ENCODE measurements at places on chromosomes 16 and 17. TPM values are rescaled to one million over a fixed set of nuclear protein-coding genes. Genes with fewer than 3 reads are reported as not detected.
A peak's percentile ranks its signal among the peaks of the same experiment; 100 is the strongest.

GRCh38 chr17:68298601-68299000 is 7.3 kb downstream of the ARSG start:
- DNase-seq = no peak
- peaks cover 39% of the 10 kb centered on the region for H3K4me1 ChIP-seq
- H3K27ac ChIP-seq = no peak overlapping the region
- no peaks in the 10 kb centered on the region for H3K27me3 ChIP-seq
- H3K4me3 ChIP-seq = no peak overlapping the region

GRCh38 chr17:77615703-77616253 is 342.7 kb upstream of the TNRC6C start:
- peaks cover 20% of the 10 kb centered on the region for H3K4me1 ChIP-seq
- no peaks in the 10 kb centered on the region for H3K36me3 ChIP-seq
- H3K27me3 ChIP-seq = no peaks in the 10 kb centered on the region
- DNase-seq = no peak
- no peak overlapping the region for H3K27ac ChIP-seq
- no peak overlapping the region for H3K4me3 ChIP-seq

- peaks cover 43% of the 10 kb centered on the region for H3K36me3 ChIP-seq
- H3K27ac ChIP-seq = peak overlapping the region; percentile 97
- H3K4me3 ChIP-seq = peak overlapping the region; percentile 83
- H3K27me3 ChIP-seq = no peaks in the 10 kb centered on the region
- H3K4me1 ChIP-seq = peaks cover 46% of the 10 kb centered on the region
Measured at GRCh38 chr16:74666010-74666421, 661 bp downstream of the RFWD3 start.

GRCh38 chr17:49482144-49482817 is 12.8 kb upstream of the NGFR start:
- no peak overlapping the region for H3K27ac ChIP-seq
- H3K4me1 ChIP-seq = peaks cover 4% of the 10 kb centered on the region
- H3K4me3 ChIP-seq = no peak overlapping the region
- H3K36me3 ChIP-seq = no peaks in the 10 kb centered on the region
- peaks cover 36% of the 10 kb centered on the region for H3K27me3 ChIP-seq

GRCh38 chr17:71438631-71439146 is 682.1 kb upstream of the SOX9 start:
- H3K4me1 ChIP-seq = no peaks in the 10 kb centered on the region
- no peak overlapping the region for H3K4me3 ChIP-seq
- H3K27me3 ChIP-seq = no peaks in the 10 kb centered on the region
- no peak for DNase-seq
- no peaks in the 10 kb centered on the region for H3K36me3 ChIP-seq

DNA sequence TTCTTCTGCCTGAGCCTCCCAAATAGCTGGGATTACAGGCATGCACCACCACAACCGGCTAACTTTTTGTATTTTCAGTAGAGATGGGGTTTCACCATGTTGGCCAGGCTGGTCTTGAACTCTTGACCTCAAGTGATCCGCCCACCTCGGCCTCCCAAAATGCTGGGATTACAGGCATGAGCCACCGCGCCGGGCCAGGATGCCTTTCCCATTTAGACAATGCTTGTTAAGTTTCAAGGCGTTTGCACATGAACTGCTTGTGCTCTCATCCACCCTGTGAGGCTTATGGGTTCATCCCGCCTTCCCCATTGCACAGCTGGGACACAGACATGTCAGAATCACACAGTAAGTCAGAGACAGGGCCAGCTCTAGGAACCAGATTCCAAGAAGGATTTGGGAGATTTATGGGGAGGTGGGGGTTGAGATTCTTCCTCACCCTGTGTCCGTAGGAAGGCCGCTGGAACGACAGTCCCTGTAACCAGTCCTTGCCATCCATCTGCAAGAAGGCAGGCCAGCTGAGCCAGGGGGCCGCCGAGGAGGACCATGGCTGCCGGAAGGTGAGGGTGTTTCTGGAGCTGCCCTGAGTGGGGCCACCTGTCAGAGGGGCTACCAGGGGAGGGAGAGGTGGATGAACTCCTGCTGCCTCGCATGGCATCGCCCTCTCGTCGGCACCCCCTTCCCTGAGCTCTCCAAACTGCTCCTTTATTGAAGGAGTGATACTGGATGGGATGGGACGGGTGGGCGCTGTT is 46.3 kb downstream of the MRC2 start:
- peaks cover 2% of the 10 kb centered on the region for H3K36me3 ChIP-seq
- no peak overlapping the region for H3K4me3 ChIP-seq
- no peaks in the 10 kb centered on the region for H3K27me3 ChIP-seq
- DNase-seq = no peak
- H3K27ac ChIP-seq = no peak overlapping the region

- no peak for DNase-seq
- peaks cover 5% of the 10 kb centered on the region for H3K4me1 ChIP-seq
- H3K27me3 ChIP-seq = no peaks in the 10 kb centered on the region
- peak overlapping the region; percentile 26 for H3K27ac ChIP-seq
- H3K4me3 ChIP-seq = no peak overlapping the region
Measured at GRCh38 chr16:2253293-2253692, 1.9 kb upstream of the ECI1 start.

The TNFSF12 gene
- 10.9 TPM for total RNA-seq

GRCh38 chr17:67585077-67585602 is 132.6 kb upstream of the NOL11 start:
- H3K27me3 ChIP-seq = no peaks in the 10 kb centered on the region
- DNase-seq = no peak
- H3K27ac ChIP-seq = no peak overlapping the region
- H3K4me1 ChIP-seq = peaks cover 3% of the 10 kb centered on the region

The GPR139 gene
- not detected for total RNA-seq

The TCAP gene
- total RNA-seq = 0.82 TPM

DNA sequence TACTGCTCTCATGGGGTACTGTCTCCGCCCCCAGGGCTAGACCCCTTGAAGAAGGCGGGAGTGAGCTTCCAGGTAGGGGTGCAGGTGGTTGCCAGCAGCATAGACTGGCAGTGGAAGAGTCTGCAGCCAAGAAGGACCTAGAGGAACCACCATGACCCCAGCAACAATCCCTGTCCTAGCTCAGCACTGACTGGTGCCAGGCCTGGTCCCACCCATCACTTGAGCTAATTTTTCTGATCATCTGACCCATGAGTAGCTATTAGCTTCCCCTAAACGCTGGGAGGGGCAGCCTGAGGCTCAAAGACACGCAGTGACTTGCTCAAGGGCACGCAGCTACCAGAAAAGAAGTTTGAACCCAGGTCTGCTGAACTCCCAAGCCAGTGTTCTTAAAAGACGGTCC is 945 bp downstream of the PRM3 start:
- no peaks in the 10 kb centered on the region for H3K27me3 ChIP-seq
- H3K27ac ChIP-seq = no peak overlapping the region
- no peaks in the 10 kb centered on the region for H3K4me1 ChIP-seq
- no peaks in the 10 kb centered on the region for H3K36me3 ChIP-seq
- H3K4me3 ChIP-seq = no peak overlapping the region

DNA sequence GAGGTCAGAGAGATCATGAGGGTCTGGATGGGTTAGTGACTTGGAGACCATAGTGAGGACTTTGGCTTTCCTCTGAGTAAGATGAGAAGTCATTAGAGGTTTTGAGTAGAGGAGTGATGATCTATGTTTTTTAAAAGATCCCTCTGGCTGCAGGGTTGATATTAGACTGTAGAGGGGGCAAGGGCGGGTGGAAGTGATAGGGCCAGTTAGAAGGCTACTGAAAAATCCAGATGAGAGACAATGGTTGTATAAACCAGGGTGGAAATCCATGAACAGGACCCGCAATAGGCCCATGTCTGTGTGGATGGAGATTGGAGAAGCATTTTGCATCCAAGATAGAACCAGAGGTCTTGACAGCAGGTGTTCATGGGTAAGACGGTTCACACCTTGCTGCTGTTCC is 9.8 kb downstream of the ITGAL start:
- peak overlapping the region; percentile 35 for H3K27ac ChIP-seq
- no peaks in the 10 kb centered on the region for H3K27me3 ChIP-seq
- DNase-seq = no peak
- H3K4me1 ChIP-seq = peaks cover 41% of the 10 kb centered on the region

The MEFV gene
- total RNA-seq = 0.09 TPM

DNA sequence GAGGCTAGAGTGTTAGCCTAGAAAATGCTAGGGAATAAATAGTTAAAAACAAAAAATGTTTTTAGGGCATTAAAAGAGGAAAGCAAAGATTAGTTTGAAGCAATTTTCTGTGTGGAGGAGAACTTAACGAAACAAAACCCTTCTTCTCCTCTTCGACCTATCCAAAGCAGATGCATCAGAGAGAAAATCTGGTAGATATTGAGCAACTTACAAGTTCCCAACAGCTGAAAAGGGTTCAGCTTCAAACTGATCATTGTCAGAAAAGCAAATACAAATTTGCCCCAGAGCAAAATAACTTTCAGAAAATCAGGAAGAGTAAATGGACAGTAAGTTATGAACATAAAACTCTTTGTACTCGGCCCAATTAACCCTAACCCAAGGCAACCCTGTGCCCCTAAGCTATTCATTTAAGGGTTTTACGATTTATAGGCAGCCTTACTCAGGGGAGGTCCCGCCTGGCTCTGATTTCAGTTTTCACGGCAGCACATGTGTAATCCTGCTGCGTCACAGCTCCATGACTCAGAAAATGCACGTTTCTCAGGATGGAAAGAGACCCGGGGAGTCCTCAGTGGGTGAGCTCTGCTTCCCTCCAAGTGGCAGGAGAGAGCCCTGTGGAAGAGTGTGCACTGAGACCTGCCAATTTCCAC is 405.7 kb upstream of the SALL1 start:
- no peaks in the 10 kb centered on the region for H3K27me3 ChIP-seq
- DNase-seq = no peak

GRCh38 chr16:2471653-2472487 is 773 bp downstream of the NTN3 start:
- no peak for DNase-seq
- peaks cover 27% of the 10 kb centered on the region for H3K27me3 ChIP-seq
- H3K36me3 ChIP-seq = no peaks in the 10 kb centered on the region
- peaks cover 6% of the 10 kb centered on the region for H3K4me1 ChIP-seq

- no peaks in the 10 kb centered on the region for H3K27me3 ChIP-seq
- H3K36me3 ChIP-seq = peaks cover 35% of the 10 kb centered on the region
- peaks cover 86% of the 10 kb centered on the region for H3K4me1 ChIP-seq
- peak overlapping the region; percentile 16 for H3K4me3 ChIP-seq
- DNase-seq = no peak
- H3K27ac ChIP-seq = peak overlapping the region; percentile 74
Measured at GRCh38 chr17:77409282-77410161, 268.8 kb downstream of the SEC14L1 start.

The CRHR1 gene
- total RNA-seq = not detected

DNA sequence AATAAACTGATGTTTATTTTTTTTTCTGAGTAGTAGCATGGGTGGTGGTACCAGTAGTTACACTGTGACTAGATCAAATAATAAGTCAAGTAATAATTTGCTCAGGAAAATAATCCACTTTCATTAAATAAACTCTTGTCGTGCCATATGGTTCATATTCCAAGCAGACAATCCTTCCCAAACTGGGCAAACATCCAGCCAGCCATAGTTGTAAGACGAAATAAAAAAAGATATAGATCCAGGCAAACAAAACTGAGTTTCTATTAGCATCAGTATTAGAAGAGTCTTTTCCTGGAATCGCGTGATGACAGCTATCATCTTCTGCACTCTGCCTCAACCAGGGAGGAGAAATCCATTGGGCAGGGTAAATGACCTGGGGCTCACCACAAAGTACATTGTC is 508.4 kb upstream of the GOT2 start:
- no peaks in the 10 kb centered on the region for H3K4me1 ChIP-seq
- no peak overlapping the region for H3K27ac ChIP-seq
- no peaks in the 10 kb centered on the region for H3K27me3 ChIP-seq
- DNase-seq = no peak
- H3K4me3 ChIP-seq = no peak overlapping the region

- no peaks in the 10 kb centered on the region for H3K36me3 ChIP-seq
- H3K27ac ChIP-seq = no peak overlapping the region
- DNase-seq = no peak
- no peak overlapping the region for H3K4me3 ChIP-seq
- no peaks in the 10 kb centered on the region for H3K27me3 ChIP-seq
Measured at GRCh38 chr16:66508248-66508913, 41.5 kb downstream of the TK2 start.
